ENCODE measurements at places on chromosomes 6 and 20.

DNA sequence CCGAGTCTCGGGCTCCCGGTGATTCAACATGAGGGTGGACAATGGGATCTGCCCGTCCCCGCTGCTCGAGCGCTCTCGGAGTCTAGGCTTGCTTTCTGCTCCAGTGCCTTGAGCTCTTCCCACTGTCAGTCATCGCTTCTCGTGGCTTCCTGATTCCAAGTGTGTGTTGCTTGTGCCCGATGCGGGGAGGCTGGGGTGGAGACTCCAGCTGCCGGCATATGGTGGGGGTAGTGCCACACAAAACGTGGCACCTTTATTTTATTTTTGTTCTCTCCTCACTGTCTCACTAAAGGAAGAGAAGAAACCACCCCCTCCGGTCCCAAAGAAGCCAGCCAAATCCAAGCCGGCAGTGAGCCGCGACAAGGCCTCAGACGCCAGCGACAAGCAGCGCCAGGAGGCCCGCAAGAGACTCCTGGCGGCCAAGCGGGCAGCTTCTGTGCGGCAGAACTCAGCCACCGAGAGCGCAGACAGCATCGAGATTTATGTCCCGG lies 14.8 kb upstream of the MYL9 start:
- no peaks in the 10 kb centered on the region for H3K27me3 ChIP-seq
- H3K36me3 ChIP-seq: peaks cover 50% of the 10 kb centered on the region
- no peak for DNase-seq
- peak overlapping the region; percentile 59 for H3K27ac ChIP-seq

DNA sequence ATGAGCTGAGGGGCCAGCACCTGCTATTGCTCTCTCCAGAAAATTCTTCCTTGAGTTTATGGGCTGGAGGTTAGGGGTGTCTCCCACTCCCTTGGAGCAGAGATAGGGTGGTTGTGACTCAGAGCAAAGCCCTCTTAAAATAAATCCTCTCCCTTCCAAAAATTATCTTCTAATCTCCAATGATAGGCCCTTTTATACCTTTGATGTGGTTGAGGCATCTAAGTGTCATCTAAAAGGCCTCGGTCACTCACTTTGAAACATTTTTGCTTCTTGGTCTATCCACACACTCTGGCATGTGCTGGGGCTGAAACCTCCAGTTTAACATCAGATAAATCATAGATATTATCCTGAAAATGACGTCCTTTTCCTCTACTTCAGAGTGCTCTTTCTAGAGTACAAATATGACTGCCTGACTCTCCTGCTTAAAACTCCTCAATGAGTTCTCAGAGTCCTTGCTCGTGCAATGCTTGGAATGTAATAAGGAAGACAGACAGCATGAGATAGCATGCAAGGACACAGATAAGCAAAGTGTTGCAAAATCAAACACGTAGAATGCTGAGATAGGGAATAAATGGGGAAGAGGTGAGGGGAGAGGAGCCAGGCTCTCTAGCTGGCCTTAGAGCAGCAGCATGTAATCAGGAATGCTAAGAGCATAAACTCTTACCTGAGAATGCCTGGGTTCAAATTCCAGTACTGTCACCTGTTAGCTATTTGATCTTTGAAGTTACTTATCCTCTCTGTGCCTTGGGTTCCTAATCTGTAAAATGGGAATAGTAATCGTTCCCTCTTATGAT lies 374.1 kb upstream of the CITED2 start:
- no peaks in the 10 kb centered on the region for H3K36me3 ChIP-seq
- H3K4me1 ChIP-seq: no peaks in the 10 kb centered on the region
- no peaks in the 10 kb centered on the region for H3K27me3 ChIP-seq
- no peak for DNase-seq

GRCh38 chr6:12527339-12527738 lies 189.2 kb upstream of the PHACTR1 start:
- H3K4me3 ChIP-seq: no peak overlapping the region
- H3K36me3 ChIP-seq: no peaks in the 10 kb centered on the region
- no peak overlapping the region for H3K27ac ChIP-seq
- peaks cover 11% of the 10 kb centered on the region for H3K27me3 ChIP-seq

GRCh38 chr6:134992155-134992554 lies 42.3 kb upstream of the ALDH8A1 start:
- H3K4me3 ChIP-seq: no peak overlapping the region
- H3K27ac ChIP-seq: no peak overlapping the region
- no peaks in the 10 kb centered on the region for H3K27me3 ChIP-seq
- no peak for DNase-seq
- H3K4me1 ChIP-seq: no peaks in the 10 kb centered on the region

- no peaks in the 10 kb centered on the region for H3K27me3 ChIP-seq
- DNase-seq: peak; percentile 70
Measured at GRCh38 chr20:48635791-48636267, 192.0 kb downstream of the PREX1 start.

DNA sequence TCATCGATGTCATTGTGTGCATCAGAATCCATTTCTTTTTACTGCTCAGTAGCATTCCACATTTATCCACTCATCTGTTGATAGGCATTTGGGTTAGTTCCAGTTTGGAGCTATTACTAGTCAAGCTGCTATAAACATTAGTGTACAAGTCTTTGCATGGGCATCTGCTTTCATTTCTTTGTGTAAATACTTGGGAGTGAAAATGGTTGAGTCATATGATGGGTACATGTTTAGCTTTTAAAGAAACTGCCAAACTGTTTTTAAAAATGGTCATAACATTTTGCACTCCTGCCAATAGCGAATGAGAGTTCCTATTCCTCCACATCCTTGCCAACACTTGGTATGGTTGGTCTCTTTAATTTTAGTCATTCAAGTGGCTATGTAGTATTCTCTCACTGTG lies 21.2 kb upstream of the SLC22A2 start:
- no peaks in the 10 kb centered on the region for H3K4me1 ChIP-seq
- H3K27ac ChIP-seq: no peak overlapping the region
- no peak overlapping the region for H3K4me3 ChIP-seq
- DNase-seq: no peak
- no peaks in the 10 kb centered on the region for H3K36me3 ChIP-seq
- H3K27me3 ChIP-seq: peaks cover 20% of the 10 kb centered on the region

DNA sequence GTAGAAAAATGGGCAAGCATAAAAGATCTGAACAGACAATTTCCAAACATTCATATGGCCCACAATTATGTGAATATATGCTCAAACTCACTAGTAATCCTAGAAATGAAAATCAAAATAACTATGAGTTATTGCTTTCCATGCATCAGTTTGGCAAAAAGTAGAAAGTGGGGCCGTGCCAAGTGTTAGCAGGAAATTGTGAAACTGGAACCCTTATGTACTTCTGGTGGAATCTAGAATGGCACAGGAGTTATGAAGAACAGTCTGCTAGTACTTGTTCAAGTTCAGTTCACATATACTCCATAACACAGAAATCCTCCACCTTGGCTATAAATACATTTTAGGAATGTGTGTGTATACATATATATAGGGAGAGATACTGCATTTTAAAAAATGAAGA lies 89.8 kb downstream of the EYA2 start:
- H3K27ac ChIP-seq: no peak overlapping the region
- H3K27me3 ChIP-seq: peaks cover 31% of the 10 kb centered on the region
- H3K36me3 ChIP-seq: peaks cover 2% of the 10 kb centered on the region
- H3K4me3 ChIP-seq: no peak overlapping the region
- no peak for DNase-seq
- no peaks in the 10 kb centered on the region for H3K4me1 ChIP-seq

GRCh38 chr6:56938649-56939191 lies 16.2 kb upstream of the BEND6 start:
- DNase-seq: no peak
- H3K4me1 ChIP-seq: no peaks in the 10 kb centered on the region
- no peak overlapping the region for H3K4me3 ChIP-seq
- no peak overlapping the region for H3K27ac ChIP-seq
- peaks cover 5% of the 10 kb centered on the region for H3K27me3 ChIP-seq
- H3K36me3 ChIP-seq: no peaks in the 10 kb centered on the region

DNA sequence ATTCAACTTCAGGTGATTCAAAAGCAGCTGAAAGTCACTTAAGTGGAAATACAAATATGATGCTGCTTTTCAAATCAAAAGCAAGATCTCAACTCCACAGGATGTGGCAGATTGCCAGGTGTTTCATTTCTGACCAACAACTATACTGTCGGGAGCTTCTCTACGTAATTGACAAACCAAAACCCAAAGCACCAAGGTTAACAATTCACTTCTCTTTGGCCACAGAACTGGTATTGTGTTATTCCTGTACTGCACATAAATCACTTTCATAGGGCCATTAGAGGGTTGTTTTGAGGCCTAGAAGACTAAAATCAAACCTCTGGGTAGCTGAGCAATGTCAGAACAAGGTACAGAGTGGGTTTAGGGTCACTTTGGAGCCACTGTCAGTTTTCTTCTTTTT lies 169.7 kb downstream of the HAO1 start:
- no peaks in the 10 kb centered on the region for H3K4me1 ChIP-seq
- no peak overlapping the region for H3K4me3 ChIP-seq
- H3K27me3 ChIP-seq: no peaks in the 10 kb centered on the region

DNA sequence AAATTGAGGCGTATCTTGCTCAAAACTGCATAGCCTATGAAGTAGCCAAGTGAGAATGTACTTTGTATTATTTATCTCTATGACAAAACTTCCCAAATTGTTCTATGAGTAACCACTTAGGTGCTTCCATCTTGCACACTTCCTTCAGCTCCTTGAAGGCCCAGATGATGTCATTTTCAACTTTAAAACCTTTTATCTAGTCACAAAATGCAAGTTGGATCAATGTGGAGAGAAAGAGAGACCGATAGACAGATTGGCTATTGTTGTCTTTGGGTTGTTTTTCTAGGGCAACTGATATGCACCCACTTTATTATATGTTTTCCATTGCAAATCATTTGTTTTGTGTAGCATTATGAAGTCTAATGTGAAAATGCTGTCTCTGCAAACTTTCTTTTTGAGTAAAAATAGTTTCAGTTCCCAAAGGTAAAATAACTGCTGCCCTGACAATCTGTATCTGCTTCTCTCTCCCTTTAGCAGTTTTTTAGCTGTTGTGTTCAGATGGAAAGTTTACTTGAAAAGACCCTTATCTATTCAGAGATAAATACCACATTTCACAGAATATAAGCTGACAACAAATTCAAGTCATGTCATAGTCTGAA lies 73.7 kb upstream of the CITED2 start:
- H3K27ac ChIP-seq: no peak overlapping the region
- H3K36me3 ChIP-seq: no peaks in the 10 kb centered on the region
- no peaks in the 10 kb centered on the region for H3K27me3 ChIP-seq
- no peak for DNase-seq

DNA sequence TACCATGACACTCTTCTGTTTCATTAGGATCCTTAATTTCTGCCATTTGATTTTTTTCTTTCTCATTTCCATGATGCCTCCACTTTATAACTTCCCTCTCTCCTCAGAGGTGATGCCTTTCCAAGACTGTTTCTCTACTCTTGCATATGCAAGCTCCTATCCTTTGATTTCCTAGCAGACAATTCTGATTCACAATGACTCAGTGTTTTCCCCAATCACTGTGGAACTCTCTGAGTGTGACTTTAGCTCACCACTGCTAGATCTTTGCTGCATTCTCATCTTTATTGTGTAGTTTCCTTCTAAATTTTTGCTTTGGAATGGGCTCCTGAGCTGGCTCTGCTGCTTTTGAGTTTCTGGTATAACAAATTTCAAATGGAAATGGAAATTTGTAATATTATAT lies 184.9 kb downstream of the TINAG start:
- no peaks in the 10 kb centered on the region for H3K4me1 ChIP-seq
- H3K27me3 ChIP-seq: no peaks in the 10 kb centered on the region
- no peak overlapping the region for H3K4me3 ChIP-seq
- no peak for DNase-seq
- H3K27ac ChIP-seq: no peak overlapping the region
- no peaks in the 10 kb centered on the region for H3K36me3 ChIP-seq

DNA sequence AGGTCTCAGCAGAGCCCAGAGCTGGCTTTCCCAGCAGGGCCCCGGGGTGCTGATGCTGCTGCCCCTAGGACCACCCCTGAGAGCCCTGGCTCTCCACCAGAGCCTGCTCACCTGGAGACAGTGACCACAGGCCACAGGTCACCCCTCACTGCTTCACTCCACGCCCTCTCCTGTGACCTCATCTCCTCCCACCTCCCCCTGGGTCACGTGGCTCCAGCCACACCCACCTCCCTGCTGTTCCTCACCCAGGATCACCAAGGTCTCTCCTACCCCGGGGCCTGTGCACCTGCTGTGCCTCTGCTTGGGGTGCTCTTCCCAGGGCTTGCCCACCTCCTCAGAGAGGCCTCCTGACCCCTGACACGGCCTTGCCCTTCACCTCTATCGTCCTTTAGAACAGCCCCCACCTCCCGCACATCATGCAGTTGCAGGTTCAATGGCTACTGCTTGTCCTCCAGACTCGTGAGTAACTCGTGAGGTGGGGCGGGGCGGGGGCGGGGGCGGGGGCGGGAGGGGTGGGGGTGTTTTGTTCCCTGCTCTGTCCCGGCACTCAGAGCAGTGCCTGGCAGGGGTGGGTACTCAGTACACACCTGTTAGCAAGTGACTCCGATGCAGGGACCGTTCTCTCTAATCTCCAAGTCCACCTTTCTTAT lies 468.0 kb downstream of the PREX1 start:
- H3K27me3 ChIP-seq: peaks cover 62% of the 10 kb centered on the region
- no peak overlapping the region for H3K4me3 ChIP-seq
- no peaks in the 10 kb centered on the region for H3K36me3 ChIP-seq
- no peaks in the 10 kb centered on the region for H3K4me1 ChIP-seq
- no peak for DNase-seq

- H3K4me3 ChIP-seq: peak overlapping the region; percentile 56
- peaks cover 5% of the 10 kb centered on the region for H3K36me3 ChIP-seq
- peaks cover 16% of the 10 kb centered on the region for H3K4me1 ChIP-seq
- no peaks in the 10 kb centered on the region for H3K27me3 ChIP-seq
- peak overlapping the region; percentile 64 for H3K27ac ChIP-seq
Measured at GRCh38 chr6:71229477-71229876, 59.1 kb upstream of the OGFRL1 start.

DNA sequence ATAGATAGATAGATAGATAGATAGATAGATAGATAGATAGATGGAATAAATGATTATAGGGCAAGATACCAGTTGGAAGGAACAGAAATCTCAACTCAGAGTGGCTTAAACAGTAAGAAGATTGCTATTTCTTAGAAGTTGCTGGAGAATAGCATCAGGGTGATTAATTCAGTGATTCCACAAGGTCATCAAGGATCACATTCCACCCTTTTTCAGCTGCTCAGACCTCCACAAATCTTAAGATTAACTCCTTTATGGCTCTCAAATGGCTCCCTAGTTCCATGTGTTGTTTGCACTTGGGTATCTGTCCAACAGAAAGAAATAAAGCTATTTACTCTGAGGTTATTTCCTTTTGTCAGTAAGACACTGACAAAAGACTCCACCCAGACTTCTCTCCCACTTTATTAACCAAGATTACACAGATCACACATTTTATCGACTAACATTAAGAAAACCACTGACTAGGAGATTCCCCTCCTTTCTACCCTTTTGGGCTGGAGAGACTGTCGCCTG lies 68.3 kb upstream of the KIF16B start:
- peaks cover 4% of the 10 kb centered on the region for H3K27me3 ChIP-seq
- DNase-seq: no peak
- H3K36me3 ChIP-seq: no peaks in the 10 kb centered on the region
- H3K27ac ChIP-seq: no peak overlapping the region
- no peak overlapping the region for H3K4me3 ChIP-seq

GRCh38 chr6:37584654-37585522 lies 85.2 kb upstream of the CCDC167 start:
- peaks cover 7% of the 10 kb centered on the region for H3K36me3 ChIP-seq
- peaks cover 31% of the 10 kb centered on the region for H3K27me3 ChIP-seq
- no peaks in the 10 kb centered on the region for H3K4me1 ChIP-seq
- no peak for DNase-seq

- no peak for DNase-seq
- H3K4me1 ChIP-seq: no peaks in the 10 kb centered on the region
- H3K4me3 ChIP-seq: no peak overlapping the region
- H3K27me3 ChIP-seq: no peaks in the 10 kb centered on the region
- no peaks in the 10 kb centered on the region for H3K36me3 ChIP-seq
Measured at GRCh38 chr6:81487489-81487888, 265.0 kb downstream of the TENT5A start.
